Stimulated activated naive B cell treated with anti-CD40 and anti-IgM and Interleukin-4, amounts not matched to agents 10 μg/mL and 1 μg/mL and 100 μg/mL, for 72 hours (primary cell): ENCODE measurements at places on chromosomes 5 and 9.

GRCh38 chr5:6652025-6652424 is 18.8 kb downstream of the SRD5A1 start:
- peak; percentile 65 for DNase-seq

- DNase-seq, result peak; percentile 76
Observed at GRCh38 chr5:112921833-112922817, at the start of gene REEP5. TSS of gene REEP5 (minus strand) at chr5:112922227. CDS start at chr5:112922190, 37 bp downstream.

DNA sequence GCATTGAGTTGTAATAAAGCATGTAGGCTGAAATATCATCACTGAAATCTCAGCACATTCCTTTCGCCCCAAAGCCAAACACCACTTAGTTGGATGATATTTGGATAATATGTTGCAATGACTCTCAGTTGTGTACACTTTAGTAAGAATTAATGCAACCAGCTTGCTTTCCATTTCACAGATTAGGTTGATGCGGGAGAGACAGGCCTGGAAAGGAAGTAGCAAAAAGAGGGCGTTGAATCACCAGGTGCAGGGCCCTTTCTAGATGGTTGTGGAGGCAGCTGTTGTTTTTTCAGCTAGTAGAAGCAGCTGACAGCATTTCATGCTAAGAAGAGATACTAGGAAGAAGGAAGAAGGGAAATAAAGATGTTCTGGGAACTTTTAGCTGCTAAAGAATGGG is 30.9 kb downstream of the DMRT3 start:
- no peak for DNase-seq

DNA sequence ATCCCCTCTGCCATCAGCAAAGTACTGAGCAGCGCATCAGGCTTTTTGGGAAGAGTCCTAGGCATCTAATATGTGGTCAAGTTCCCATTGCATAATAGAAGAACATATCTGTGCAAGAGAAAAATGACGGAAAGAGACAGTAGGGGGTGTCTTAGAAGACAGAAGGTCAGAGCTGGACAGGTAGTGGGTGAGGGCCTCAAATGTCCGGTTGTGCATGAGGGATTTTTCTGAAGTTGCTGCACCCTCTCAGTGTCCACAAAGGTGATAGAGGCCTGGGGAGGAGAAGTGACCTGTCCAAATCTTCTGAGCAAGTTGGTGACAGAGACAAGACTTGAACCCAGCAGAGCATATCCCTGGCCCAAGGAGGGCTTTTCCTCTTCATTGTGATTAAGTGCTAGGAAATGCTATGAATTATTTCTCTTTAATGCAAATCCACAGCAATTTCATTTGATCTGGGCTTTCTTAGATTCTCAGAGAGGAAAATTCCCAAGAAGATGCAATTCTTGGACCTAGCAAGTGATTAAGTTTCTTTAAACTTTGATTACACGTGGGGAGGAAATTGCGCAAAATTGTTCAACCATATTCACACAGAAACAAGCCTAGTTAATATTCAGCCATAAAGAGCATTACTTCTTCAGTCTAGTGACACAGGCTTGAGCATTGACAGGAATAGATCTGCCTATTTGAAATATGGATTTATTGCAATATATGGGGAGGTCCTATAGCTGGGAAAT is at the start of gene OR2S2:
Gene OR2S2, minus strand, starts transcription at position 51 of the 734 bp plus-strand sequence. CDS start 56 bp downstream, outside the sequence.
- DNase-seq, result no peak

- no peak for DNase-seq
Observed at GRCh38 chr5:173855162-173855994, 32.8 kb upstream of the CPEB4 start.

DNA sequence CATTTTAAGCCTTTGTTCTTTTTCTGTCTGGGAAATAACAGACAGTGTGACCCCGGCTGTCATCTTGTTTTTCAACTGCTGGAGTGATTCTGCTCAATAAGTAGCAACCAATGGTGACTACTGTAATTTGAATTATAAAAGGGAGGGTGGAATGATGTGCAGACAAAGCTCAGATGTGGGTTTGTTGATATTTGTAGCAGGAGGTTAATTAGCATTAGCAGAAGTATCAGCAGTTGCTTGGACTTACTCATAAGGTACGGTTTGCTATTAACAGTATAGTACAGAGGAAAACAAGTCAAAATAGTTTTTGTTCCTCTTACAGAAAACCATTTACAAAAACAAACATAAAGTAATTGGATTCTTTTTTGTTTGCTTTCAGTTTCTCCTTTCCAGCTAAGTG is 140.4 kb downstream of the TUSC1 start:
- no peak for DNase-seq

- DNase-seq, result no peak
Observed at GRCh38 chr9:118832371-118832770, 536.9 kb downstream of the BRINP1 start.

DNA sequence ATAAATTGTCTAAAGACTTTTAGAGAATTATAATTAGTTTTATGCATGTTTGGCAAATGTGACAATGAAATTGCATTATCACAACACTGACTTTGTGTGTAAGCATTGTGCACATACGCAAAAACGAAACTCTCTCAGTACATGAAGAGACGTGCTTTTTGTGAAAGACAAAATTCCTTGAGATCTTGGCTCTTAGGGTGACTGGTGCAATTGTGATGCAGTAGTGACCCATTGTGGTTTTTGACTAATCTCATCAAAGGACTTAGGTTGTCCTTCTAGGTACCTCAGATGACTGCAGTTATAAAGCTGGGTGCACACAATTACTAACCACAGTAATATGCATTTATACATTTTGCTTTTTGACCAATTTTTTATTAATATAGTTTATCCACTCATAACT is 25.3 kb upstream of the TYRP1 start:
- DNase-seq, result no peak

DNA sequence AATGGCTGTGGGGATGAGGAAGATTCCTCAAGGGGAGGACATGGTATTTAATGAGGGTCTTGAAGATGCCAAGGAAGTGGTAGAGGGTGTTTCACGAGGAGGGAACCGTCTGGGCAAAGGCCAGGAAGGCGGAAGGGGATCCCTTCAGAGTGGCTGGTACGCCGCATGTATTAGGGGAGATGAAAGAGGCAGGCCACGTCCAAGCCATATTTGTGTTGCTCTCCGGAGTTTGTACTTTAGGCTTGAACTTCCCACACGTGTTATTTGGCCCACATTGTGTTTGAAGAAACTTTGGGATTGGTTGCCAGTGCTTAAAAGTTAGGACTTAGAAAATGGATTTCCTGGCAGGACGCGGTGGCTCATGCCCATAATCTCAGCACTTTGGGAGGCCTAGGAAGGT is 1.2 kb downstream of the FXN start:
- DNase-seq, result no peak

DNA sequence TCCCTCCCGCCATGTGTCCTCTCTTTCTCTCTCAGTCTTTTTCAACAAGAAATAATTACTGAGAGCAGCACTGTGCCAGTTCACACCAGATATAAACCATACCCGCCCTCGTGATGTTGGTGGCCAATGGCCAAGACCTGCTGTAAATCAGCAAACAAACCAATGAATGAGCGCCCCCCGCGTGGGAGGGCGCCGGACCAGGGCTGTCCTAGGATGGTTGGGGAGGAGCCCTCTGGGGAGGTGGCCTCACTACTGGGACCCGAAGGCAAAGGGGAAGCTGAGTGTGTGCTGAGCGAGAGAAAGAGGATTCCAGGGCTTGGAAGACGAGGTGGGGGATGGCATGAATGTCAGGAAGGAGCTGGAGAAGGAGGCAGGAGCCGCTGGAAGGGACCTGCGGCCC is 51.2 kb upstream of the BARHL1 start:
- DNase-seq, result no peak

DNA sequence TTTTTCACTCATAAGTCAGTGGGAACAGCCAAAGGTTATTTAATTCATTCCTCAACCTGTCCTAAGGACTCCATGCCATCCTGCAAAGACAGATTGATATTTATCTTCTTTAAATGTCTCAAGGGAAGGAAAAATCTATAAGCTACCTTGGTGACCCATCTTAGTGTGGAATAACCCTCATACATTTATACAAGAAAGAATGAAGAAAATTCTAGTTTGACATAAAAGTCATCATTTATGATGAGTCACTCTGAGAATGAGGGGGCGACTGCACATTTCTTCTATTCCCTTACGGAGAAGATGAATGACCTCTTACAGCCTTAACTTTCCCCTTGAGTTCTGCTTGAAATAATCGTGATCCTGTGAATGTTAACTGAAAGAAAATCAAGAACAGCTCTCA is 26.8 kb upstream of the NUDT12 start:
- no peak for DNase-seq

GRCh38 chr5:178544166-178544834 is 45.9 kb downstream of the COL23A1 start:
- DNase-seq, result no peak

GRCh38 chr5:72108202-72109061 is 1.2 kb downstream of the MAP1B start:
- no peak for DNase-seq

- DNase-seq, result no peak
Observed at GRCh38 chr5:124110942-124111341, 599.0 kb downstream of the CSNK1G3 start.

DNA sequence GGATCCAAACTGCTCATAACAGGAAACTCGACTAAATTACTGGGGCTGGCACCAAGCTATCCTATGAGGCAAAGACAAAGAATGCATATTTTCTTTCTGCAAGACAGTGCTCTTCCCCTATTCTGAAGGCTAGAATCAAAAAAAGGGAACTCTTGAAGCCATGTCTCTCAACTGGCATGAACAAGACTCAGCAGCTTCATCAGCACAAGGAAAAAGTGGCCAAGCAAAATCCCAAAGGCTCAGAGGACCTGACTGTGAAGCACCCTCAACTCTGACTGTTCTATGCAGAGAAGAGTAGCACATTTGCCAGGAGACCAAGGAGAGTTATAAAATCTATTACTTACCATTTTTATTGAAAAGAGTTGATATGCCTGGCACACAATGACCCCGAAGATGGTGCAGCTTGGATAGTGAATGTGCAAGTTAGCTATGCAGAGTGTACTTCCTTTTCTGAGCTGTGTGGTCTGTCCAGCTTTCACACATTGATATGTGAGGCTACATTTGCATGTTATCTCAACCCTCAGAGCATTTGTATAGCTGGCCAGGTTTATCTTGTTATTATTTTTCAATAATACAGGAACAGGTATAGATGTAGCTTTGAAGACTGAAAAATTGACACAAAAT is 51.0 kb upstream of the FYB1 start:
- DNase-seq, result no peak
